BJ (cell line): ENCODE measurements at places on chromosomes 16 and 17.

DNA sequence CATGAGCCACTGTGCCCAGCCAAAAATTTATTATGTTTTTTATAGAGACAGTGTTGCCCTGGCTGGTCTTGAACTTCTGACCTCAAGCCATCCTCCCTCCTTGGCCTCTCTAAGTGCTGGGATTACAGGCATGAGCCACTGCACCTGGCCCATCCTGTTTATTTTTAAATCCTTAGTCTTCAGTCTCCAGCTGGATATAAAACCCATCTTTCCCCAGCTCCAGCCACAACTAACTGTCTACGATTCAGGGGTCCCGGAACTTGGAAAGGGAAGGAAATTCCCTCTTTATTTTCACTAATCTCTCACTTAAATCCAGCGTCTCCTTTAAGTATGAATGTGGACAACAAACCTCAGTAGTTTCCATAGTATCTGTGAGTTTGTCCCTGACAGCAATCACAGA, 62.2 kb downstream of the IQCK start:
- DNase-seq = no peak

DNA sequence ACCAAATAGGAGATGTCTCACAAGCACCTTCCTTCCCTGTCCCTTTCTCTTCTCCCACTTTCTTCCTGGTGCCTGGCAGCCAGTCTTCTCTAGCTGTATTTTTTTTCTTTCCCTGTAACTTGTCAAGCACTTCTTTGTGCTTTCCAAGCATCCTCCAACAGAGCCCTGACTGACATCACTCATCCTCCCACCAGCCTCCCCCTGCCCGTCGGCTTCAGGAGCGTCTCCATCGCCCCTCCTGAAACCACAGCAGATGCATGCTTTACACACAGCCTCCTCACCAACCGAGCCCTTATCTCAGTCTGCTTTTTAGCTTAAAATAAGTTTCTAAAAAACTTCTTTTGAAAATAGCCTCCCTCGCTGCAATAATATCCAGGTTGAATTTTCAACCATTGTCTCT, 268.7 kb upstream of the CDH5 start:
- no peak for DNase-seq

GRCh38 chr17:30933966-30934365, 12.2 kb downstream of the ADAP2 start:
- DNase-seq = no peak

DNA sequence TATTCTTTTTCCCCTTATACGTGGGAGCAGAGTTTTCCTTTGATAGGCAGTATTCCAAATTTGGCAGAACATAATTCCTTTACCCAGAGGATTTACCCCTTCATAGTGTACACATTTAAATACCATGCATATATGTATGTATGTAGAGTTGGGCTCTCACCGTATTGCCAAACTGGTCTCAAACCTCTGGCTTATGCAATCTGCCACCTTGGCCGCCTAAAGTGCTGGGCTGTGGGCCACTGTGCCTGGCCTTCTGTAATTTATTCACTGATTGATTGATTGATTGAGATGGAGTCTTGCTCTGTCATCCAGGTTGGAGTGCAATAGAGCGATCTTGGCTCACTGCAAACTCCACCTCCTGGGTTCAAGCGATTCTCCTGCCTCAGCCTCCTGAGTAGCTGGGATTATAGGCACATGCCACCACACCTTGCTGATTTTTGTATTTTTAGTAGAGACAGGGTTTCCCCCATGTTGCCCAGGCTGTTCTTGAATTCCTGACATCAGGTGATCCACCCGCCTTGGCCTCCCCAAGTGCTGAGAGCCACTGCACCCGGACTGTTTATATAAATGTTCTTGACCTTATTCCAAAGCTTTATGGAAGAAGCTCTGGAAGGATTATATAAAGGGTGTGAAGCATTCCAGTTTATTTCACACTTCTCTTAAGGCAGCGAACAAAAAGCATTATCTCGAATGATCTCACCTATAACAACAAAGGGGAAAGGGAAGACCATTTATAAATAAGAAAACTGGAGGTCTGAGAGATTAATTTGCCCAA, 14.9 kb downstream of the GLG1 start:
- DNase-seq = no peak

DNA sequence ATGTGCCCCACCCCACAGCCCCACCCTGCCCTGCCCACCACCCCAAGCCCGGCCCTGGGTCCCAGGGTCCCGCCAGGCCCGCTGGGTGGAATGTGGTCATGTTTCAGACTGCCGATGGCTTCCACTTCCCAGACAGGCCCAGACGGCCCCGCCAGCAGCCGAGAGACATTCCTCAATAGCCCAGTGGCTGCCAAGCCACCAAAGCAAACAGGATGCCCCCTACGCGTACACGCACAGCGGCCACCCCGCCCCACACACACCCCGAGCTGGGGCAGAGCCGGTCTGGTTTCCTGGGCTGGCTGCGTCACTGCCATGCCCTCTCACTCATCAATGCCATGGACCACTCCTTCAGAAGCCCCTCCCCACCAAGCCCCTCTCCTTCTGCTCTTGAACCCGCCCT, 1.2 kb upstream of the KRT17 start:
- DNase-seq = no peak

- DNase-seq = no peak
Observed at GRCh38 chr17:81097943-81098308, 63.0 kb downstream of the BAIAP2 start.

- no peak for DNase-seq
Observed at GRCh38 chr17:76278952-76279741, 14.0 kb downstream of the UBALD2 start.
